ENCODE measurements at places on chromosomes 5 and 9.

DNA sequence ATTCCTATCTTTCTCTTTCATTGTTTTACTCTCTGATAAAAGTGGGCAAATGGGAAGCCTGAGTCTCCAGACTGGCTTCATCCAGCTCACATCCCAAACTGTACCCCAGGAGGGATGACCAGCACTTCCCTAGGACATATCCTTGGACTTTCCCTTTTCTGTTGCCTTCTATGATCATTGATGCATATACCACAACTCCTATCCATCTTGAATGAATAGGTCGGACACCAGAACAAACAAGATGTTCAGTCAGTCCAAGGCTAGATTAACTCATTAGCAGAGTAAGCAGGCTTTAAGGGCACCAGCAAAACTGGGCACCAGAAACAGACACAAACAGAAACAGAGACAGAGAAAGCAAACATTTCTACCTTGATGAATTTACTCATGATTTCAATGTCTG is 159.1 kb upstream of the RGMB start:
- DNase-seq: no peak

- DNase-seq: no peak
Observed at GRCh38 chr9:84846906-84847305, 177.4 kb downstream of the NTRK2 start.

DNA sequence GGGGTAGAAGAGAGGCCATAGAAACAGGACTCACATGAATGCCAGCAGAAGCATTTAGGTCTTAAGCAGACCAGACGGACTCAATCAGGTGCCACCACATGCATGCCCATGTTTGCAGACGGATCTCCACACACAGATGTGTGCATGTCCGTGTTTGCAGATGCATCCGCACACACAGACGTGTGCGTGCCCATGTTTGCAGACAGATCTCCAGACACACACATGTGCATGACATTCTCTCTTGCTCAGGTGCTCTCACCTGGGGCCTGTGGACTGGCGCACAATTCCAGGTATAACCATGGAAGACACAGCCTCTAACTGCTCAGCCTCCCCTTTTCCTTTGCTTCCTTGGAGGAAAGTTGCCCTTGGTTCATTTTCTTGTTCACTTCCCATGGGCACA is 148.3 kb downstream of the CACNA1B start:
- DNase-seq: no peak

GRCh38 chr9:80632041-80632440 is 1057.3 kb downstream of the TLE1 start:
- no peak for DNase-seq

- DNase-seq: no peak
Observed at GRCh38 chr9:74304598-74304997, 192.5 kb upstream of the RORB start.

DNA sequence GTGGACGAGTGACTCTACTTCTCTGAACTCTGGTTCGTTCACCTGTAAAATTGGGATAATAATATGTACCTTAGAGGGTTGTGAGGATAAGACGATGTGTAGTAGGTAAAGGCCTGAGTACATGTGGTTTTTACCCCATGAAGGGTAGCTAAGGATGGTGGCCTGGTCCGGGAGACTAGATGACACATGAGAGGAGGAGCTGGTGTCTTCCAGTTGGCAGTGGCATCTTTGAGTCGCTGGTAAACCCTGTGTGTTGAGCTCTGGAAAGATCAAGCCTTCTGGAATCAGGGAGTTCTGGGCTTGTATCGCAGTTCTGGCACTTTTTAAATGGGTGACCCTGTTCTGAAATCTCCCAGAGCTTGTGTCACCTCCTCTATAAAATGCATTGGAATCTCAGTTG is 166.4 kb upstream of the ZNF618 start:
- no peak for DNase-seq

Measured in neural crest cell (in vitro differentiated cells).